Caki2 (cell line): ENCODE measurements at places on chromosomes 12 and 14.

- DNase-seq = peak; percentile 30
Measured at GRCh38 chr12:1630133-1630826, 1.2 kb downstream of the WNT5B start.

DNA sequence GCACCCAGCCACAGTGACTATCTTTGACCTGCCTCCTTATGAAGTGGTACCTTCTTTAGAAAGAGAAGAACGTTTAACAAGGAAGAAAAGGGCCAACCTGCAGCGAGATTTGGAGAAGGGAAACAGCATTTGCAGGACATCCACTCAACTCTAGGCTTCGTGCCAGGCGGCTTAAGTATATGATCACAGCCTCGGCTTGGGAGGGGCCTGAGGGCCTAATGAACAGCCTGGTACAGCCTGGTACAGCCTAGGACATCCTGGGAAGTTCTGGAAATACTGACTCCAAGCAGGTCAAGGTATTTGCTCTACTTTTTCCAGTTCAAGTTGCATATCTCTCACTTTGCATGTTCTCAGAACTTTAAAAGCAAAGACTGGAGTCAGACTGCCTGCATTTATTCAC lies 16.1 kb downstream of the HCAR2 start:
- no peak for DNase-seq

DNA sequence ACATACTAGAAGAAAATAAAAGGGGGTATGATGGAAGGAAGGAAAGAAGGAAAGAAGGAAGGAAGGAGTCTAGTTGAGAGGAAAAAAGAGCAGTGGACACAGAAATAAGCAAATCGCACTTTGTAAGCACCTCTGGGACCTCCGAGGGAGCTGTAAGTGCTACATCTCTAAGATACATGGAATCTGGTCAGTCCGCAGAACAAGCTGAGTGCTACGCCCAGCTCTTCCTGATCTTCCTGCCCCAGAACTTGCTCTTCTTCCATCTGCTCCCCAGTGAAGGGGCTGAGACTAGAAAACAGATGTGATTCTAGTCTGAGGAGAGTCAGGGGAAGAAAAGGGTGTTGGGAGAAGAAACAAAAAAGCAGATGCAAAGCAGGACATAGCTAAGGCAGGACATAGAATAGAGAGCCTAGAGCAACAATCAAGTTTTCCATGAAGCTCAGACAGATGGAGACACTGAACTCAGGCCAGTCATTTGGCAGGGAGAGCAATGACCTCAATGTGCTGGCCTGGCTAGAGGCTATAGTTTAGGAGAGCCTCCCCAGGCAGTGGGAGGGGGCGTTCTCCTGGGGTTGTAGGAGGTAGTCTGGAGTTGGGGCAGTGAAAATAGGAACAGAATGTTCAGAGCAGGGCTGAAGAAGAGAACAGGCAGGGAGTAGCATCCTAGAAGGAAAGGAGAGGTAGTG lies 1.7 kb upstream of the MFAP5 start:
- DNase-seq = no peak

DNA sequence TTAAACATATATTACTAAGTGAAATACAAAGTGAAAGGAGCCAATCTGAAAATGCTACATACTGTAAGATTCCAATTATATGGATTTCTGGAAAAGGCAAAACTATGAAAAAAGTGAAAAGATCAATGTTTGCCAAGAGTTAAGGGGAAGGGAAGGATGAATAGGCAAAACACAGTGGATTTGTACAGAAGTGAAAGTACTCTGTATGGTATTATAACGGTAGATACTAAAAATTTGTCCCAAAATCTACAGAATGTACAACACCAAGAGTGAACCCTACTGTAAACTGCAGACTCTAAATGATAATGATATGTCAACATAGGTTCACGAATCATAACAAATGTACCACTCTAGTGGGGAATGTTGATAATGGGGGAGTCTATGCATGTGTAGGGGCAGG lies 17.8 kb downstream of the EEA1 start:
- no peak for DNase-seq

DNA sequence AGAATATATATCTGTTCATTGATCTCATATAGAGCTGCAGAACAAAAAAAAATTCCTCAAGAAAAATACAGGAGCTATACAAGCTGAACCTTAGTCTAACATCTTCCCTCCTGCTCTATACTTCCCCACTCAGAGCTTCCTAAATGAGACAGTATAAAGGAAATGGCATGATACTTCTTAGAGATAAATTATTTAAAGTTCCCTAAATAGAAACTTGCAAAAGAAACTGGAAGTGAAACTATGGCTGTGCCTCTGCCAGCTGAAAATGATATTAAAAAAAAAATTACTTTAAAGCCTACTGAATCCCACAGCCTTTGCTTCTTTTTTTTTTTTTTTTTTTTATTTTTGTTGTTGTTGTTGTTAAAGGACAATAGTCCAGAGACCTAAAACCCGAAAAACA lies 11.6 kb upstream of the NEK9 start:
- DNase-seq = no peak

- no peak for DNase-seq
Measured at GRCh38 chr12:26465419-26466097, 270.2 kb downstream of the SSPN start.

DNA sequence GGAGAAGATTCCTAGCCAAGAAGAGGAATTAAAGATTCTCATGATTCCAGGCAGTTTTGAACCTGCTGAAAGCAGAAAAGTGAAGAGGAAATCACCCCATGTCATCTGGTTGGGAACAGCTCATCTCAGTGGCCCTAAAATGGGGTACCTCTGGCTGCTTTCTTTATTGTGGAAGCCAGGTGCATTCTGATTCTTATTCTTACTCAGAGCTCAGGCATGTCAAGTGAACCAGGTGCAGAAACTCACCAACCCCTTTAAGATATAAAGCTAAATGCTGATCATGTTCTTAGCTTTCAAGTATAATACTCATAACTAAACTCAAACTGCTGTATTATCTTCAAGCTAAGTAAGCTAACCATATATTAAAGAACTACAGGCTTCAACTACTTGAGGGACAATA lies 253.9 kb upstream of the ARID2 start:
- DNase-seq = no peak

DNA sequence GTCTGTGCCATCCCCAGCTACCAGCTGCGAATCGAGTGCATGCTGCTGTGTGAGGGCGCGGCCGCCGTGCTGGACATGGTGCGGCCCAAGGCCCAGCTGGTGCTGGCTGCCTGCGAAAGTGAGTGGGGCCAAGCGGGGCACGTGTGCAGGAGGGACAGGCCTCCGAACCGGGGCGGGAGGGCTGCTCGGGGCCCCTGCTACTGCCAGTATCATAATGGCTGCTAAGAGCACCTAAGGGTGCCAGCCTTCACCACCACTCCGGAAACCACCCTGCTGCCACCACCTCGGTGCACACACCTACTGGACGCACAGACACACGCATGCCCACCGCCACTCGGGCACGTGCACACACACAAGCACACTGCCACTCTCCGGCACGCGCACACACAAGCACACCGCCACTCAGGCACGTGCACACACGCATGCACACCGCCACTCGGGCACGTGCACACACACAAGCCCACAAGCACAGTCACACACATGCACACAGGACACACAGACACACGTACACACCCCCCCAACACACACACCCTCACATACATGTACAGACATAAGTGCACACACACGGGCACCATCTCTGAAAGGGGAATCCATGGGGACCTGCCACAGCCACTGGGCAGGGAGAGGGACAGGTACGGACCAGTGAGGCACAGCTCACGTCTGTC lies 13.8 kb upstream of the ADSS1 start:
- no peak for DNase-seq

- DNase-seq = peak; percentile 16
Measured at GRCh38 chr14:23481362-23481970, 12.0 kb downstream of the NGDN start.

DNA sequence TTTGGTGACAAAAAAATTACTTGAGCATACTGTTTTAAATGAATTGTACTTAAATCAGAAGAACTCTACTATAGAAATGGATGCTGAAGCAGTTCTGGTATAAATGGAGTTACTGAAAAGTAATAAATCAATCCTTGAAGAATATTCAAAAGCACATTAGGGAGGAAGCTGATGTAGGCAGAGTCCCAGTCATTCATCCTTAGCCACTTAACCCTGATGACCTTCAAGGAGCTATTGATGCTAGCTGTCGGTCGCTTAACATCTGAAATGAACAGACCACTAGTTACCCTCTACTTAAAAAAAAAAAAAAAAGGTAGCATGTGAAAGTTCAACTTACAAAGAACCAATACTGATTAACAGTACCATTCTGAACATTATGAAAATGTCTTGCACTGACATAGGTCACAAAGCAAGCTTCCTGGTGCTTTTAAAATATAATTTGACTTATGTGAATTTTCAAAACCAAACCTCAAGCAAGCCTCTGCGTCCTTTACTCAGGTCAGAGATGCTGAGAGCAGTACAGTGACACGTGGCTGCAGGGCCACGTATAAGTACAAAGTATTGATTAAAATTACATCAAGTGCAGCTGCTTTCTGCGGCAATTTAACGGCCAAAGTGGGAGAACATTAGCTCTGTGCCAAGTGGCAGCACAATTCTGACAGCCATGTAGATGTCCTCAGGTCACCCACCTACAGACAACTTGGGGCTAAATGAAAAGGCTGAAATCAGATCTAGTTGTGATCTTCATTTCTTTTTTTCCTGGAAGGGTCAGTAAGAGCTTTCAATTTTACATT lies 18.1 kb downstream of the PPM1H start:
- DNase-seq = no peak

DNA sequence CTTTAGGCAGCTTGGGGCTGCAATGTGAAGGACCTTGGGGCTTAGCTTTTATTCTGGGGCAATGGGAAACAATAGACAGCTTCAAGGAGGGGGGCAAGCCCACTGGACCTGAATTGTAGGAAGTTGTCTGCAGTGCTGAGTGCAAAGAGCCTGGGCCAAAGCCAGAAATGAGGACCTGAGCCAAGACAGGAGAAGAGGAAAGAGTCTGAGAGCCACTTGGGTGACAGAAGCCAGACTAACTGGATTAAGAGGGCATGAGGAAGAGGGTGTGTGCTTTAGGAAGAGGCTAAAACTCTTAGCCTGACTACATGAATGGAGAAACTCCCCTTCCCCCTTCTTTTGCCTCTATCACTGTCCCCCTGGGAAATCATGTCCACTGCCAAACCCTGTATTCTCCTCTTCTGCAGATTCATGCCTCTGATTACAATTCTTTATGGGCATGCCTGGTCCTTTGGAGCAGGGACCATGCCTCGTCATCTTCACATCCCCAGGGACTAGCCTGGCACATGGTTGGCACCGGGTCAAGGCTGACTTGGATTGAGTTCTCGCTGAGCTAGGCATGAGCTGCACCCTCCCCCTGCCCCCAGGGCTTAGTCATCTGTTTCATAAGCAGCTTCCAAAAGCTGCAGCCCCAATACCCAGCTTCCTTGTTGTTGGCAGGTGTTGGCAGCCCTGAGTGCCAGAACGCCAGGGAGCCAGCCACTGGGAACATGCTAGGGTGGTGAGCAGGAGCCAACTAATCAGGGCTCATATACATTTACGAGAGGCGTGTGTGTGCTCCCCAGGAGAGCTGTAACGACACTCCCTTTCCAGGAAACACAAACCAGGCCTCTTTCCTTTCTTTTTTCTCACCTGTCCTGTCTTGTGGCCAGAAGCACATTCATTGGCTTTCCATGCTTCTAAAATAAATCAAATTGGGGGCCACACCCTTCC lies 27.7 kb upstream of the JDP2 start:
- peak; percentile 4 for DNase-seq

GRCh38 chr12:68806488-68807237 lies 1.3 kb upstream of the MDM2 start:
- no peak for DNase-seq

GRCh38 chr12:120710805-120711296 lies 593 bp downstream of the UNC119B start:
- peak; percentile 30 for DNase-seq

DNA sequence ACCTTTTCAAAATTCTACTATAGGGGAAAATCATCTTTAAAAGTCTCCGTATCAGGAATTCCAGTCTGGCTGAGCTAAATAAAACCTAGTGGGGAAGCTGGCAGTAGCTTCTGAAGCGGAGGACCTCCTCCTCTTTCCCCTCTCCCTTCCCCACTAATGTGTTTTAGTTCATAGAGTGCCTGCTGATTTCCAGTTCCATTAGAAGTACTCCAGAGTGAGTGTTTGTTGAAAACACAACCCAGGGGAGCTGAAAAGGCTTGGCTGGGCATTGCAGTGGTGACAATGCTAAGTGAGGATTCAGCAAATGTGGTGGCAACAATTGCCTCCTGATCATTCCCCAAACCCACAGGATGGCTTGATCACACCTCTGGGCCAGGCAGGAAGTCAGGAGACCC lies 144.2 kb upstream of the FRMD6 start:
- no peak for DNase-seq

- DNase-seq = no peak
Measured at GRCh38 chr12:20248646-20249045, 119.7 kb upstream of the PDE3A start.

- no peak for DNase-seq
Measured at GRCh38 chr12:44385964-44386363, 490.2 kb downstream of the NELL2 start.

- DNase-seq = no peak
Measured at GRCh38 chr14:90534091-90534837, 137.4 kb downstream of the CALM1 start.
